Bronchial smooth muscle cell (primary cell): ENCODE measurements at places on chromosomes 2 and 18. TPM values are rescaled to one million over a fixed set of nuclear protein-coding genes. Genes with fewer than 3 reads are reported as not detected.

The ACKR3 gene
- 0.86 and 3.2 TPM in 2 replicates for total RNA-seq

The SDC1 gene
- 8.0 and 34.2 TPM in 2 replicates for total RNA-seq

The FAM237A gene
- not detected in 2 replicates for total RNA-seq

The NDUFV2 gene
- total RNA-seq = 68.9 and 119 TPM in 2 replicates

The GRHL1 gene
- total RNA-seq = 0.16 and 0.52 TPM in 2 replicates
